ENCODE measurements at places on chromosomes 3 and 15. TPM values are rescaled to one million over a fixed set of nuclear protein-coding genes. Genes with fewer than 3 reads are reported as not detected.

DNA sequence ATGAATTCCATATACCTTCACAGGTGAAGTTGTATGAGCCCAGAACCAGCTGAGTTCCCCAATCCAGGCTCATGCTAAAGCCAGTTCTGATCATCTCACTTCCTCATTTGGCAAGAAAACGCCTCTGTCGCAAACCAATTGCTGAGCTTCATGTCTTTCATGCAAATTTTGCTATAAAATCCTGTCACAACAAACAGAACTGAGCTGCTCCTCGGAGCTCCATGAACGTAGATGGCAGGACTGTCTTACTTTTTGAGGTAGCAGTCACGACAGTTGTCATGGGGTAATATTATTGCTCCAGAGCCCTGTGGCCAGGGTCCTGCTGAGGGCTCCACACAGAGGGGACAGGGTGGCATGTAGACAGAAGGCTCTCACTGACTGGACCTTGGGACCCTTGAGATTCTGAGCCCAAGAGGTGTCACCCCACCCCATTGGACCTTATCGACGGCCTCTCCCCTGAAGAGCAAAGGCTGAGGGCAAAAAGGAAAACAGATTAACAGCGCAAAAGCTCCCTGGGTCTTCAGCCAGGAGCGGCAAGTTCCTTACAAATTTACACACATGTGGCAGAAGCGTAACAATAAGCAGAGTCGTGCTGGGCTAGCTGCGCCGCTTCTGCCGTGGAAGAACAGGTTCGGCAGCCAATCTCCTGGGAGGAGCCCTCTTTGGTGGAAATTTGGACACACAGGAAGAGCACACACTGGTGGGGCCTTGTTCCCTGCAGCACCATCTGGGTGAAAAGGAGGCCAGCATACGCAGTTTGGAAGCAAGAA lies 249.2 kb downstream of the OPA1 start:
- no peak for DNase-seq

- DNase-seq, result no peak
Observed at GRCh38 chr3:6516694-6517093, 344.2 kb upstream of the GRM7 start.

- no peak for DNase-seq
Observed at GRCh38 chr15:78915341-78916087, 29.3 kb downstream of the CTSH start.

CLRN1 gene
- total RNA-seq, result not detected

GRCh38 chr3:21435871-21436270 lies 315.1 kb downstream of the ZNF385D start:
- no peak for DNase-seq

RBP2 gene
- total RNA-seq, result not detected

DIPK2A gene
- 104 TPM for total RNA-seq

SLC9C1 gene
- 1.9 TPM for total RNA-seq

ACP3 gene
- total RNA-seq, result 3.2 TPM

GRCh38 chr3:178623666-178624255 lies 87.5 kb downstream of the KCNMB2 start:
- DNase-seq, result no peak

DNA sequence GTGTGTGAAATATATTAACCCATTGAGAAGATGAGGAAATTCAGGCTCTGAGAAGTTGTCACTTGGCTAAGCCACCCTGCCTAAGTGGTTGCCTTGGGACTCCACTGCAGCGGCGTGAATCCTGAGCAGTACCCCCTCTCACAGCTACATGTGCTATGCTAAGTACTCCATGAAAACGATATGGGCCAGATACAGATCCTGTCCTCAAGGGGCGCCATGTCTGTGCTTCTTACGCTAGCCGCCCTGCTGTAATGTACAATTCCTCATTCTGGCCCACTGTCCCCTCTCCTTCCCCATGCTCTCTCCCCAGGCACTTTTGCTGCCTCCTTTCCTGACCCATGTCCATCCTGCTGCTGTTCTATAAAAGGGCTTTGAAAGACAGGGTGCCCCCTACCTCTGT lies 140.3 kb downstream of the FEZF2 start:
- no peak for DNase-seq

MKRN2OS gene
- total RNA-seq, result not detected

RPUSD2 gene
- total RNA-seq, result 5.9 TPM

GRCh38 chr3:113291572-113291971 lies 80.2 kb downstream of the BOC start:
- DNase-seq, result no peak

AMIGO3 gene
- not detected for total RNA-seq

- no peak for DNase-seq
Observed at GRCh38 chr3:85567071-85567676, 608.4 kb downstream of the CADM2 start.

DNA sequence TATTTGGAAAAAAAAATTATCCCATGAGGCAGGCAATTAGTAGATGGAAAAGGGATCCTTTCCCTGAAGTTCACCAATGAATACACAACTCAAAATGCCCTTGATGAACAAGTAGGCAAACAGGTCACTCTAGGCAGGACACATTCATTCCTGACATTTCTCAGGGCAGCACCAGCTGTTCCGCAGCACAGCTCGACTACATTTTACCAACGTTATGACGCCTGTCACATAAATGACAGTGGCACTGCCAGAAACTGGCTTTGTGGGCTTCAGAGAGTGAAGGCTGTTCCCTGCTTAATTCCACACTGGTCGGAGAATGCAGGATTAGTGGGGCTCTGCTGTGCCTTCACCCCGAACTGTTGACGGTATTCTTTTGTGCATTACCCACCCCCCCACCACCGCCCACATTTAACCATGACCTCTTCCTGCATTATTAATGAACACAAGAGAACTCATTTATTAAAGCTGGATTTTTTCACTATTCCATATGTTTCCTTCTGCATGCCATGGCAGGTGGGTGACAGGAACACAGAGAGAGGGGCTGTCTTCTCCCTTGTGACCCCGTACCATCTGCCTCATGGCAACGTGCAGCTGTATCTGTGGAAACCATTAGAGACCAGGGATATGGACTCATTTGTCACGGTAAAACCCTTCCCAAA lies 197.6 kb downstream of the PDZRN3 start:
- DNase-seq, result no peak

Measured in urinary bladder (tissue), 4 donors.